ENCODE measurements at places on chromosomes 7 and 10.

GRCh38 chr7:27095050-27095896 lies 527 bp downstream of the HOXA1 start:
- DNase-seq = no peak

GRCh38 chr7:102453319-102453718 lies 11.3 kb downstream of the ALKBH4 start:
- no peak for DNase-seq

DNA sequence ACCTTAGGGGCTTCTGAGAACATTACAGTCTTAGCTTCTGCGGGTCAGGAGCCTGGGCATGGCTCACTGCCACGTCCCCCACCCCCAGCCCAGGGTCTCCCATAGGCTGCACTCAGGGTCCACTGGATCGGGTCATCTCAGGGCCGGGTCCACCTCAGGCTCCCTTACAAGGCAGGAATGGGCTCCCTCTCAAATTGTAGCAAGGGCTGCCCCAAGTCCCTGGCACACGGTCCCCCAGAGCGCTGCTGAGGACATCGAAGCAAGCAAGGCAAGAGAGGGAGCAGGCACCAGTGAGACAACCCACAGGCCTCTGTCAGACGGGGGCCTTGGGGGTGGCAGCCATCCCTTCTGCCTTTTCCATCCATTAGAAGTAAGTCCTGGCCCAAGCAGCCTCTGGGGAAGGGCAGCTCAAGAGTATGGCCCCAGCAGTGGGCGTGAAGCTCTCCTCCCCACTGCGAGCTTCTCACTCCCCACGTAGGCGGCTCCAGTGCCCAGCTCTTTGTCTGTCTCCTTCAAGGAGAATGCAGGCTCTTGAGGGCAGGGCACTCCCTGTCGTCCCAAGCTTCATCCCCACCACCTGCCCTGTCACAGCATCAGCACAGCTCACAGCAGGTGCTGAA lies 18.0 kb upstream of the RET start:
- DNase-seq = no peak

DNA sequence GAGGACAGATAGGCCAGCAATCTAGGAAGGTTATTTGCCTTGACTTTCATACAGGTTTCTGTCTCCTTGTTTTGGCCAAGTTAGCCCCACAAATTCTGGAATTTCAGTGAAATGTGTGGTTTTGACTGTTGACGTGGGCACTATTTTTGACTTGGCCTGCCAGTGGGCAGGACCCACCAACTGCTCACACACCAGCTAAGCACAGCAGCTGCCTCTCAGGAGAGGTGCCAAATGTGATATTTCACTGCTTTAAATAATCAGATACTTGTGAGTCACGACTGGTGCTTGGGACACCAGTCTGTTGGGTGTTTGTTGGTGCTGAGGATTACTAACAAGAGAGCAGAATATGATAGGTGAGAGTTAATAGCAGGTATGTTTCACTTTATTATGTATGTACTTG lies 409.7 kb upstream of the MTPN start:
- DNase-seq = no peak

- DNase-seq = no peak
These were observed 12.3 kb upstream of the FAM133B start for GRCh38 chr7:92602352-92603088.
